ENCODE measurements at places on chromosomes 13 and 19.

- no peak for DNase-seq
Measured at GRCh38 chr19:12364391-12365235, 870 bp downstream of the ZNF442 start.

GRCh38 chr13:47415048-47415447 lies 518.2 kb upstream of the HTR2A start:
- no peak for DNase-seq

DNA sequence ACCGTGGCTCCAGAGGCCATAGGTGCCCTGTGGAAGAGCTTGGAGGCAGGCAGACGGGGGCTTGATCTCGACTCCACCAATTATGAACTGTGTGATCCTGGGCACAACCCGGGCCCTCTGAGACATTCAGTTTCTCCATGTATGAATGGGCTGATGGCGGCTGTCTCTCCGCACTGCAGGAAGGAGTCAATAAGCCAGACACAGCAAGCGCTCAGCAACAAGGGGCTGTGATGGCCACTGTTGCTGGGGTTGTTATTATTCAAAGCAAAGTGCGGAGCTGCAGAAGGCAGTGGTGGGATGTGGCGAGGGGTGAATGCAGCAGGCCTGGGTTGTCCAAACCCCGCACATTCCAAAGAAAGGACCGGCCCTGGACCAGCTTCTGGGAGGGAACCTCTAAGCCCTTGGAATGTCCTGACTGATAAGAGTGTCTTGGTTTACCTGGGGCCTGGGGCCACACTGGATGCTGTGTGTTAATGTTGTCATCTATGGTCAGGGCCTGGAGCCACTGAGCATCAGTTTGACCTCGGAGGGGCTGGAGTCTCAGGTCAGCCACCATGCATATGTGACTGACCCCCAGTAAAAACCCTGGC lies 8.3 kb downstream of the TMEM143 start:
- no peak for DNase-seq

GRCh38 chr19:53088091-53088490 lies 15.1 kb downstream of the ZNF160 start:
- no peak for DNase-seq

- no peak for DNase-seq
Measured at GRCh38 chr13:94716016-94716415, 3.7 kb upstream of the SOX21 start.

DNA sequence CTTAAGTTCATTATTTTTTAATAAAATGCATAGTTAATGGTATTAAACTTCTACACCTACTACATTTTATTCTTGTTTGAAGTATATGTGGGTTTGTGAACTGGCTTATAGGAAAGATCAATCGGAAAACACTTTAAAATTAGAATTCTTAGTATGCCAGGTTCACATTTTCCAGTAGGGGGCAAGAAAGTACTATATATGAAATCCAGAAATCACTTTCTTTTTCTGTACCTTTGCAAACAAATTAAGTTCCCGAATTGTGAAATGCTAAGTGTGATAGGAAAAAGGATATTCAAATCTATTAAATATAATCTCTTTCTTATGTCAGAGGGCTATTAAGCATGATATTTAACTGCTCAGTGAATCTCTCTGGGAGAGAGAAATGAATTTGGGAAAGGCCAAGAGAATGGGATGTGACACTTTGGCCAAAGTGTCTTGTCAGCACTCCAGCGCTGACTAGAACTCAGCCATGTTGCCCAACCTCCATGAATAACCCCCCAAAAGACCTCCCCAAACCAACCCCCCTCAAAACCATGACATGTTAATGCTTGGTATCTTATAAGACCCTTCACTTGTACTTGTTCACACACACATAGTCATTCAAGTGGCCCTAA lies 122.6 kb upstream of the SLC10A2 start:
- no peak for DNase-seq

- no peak for DNase-seq
Measured at GRCh38 chr13:24361113-24361512, 51.7 kb downstream of the C1QTNF9 start.

GRCh38 chr19:37484406-37485168 lies 15.4 kb downstream of the ZNF570 start:
- no peak for DNase-seq

GRCh38 chr19:54271106-54271505 lies 9.8 kb downstream of the LILRB2 start:
- no peak for DNase-seq

DNA sequence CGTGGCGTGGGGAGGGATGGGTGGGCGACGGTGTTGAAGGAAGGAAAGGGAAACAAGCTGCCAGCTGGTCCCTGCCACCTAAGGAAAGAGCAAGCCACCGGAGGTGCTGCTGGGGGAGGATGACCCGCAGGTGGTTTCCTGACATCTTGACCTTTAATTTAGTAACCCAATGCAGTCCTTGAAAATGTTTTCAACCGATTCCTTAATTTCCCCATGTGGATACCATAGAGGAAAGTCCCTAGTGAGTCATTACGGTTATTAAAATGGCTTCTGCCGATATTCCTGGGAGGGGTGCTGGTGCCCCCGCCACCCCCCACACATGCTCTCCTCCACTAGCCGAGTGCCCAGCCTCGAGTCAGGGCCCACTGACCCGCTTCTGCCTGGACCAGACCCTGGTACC lies 6.3 kb upstream of the ANKRD10 start:
- no peak for DNase-seq

DNA sequence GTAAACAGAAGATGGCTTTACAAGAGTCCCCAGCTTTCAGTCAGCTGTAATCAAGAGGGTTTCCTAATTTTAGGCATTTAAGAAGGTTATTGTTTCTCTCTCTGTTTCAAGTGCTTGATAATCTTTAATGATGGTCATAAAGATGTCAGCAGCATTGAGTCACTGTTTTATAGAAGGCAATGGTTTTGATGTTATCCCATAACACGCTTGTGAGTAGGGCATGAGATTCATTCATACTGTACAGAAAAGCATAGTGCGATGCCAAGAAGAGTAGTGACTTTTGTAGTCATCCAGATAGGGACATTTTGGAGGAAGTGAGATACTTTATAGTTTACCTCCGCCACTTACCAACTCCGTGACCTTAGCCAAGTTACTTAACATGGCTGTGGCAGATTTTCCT lies 364.2 kb upstream of the SLC10A2 start:
- no peak for DNase-seq

DNA sequence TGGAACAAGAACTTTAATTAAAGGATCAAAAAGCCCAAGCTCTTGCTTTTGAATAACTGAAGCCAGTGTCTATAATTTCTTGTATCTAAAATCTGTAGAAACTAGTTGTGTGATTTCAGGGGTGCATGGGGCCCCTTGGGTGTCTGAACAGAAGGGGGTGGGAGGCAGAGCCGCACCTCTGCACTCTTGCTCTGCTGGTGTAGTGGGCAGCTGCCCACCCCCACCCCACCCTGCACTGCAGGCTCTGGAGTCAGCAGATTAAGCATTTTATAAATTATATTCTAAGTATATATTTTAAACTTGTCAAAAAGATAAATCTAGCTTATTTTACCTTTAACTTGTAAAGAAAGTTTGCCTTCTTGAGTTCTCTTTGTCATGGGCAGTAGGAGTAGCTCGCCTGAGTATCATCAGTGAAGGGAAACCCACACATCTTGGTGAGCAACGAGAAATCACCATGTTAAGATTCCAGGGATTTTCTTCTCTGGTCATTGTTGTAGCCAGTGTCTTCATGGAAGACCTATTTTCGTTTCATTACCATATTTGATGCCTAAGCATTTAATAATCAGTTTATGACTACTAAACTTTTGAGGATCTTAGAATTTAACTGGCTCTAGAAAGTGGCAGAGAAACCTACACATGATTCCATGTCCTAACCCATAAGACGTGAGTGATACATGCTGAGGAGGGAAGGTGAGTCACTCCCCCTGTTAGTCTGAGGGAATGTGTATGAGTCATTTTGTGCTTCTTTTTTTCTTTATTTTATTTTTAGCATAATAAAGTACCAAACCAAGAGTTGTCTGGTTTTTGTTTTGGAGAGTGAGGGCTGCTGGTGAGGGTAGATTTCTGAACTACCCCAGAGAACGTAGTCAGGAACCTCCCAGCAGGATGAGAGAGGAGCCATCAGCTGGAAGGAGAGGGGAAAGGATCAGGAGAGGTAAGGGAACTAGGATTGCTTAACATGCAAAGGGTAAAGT lies 7.7 kb downstream of the UBE2L5 start:
- DNase-seq = no peak

- no peak for DNase-seq
Measured at GRCh38 chr13:31056644-31057271, 104.9 kb downstream of the HSPH1 start.
